CD4-positive, alpha-beta T cell treated with Interleukin-6 at 100 ng/mL for 8 hours (primary cell): ENCODE measurements at places on chromosomes 11 and 22.

- no peak for DNase-seq
Observed at GRCh38 chr22:29741926-29742325, 22.1 kb downstream of the CABP7 start.

GRCh38 chr11:4433856-4434255 is 15.2 kb upstream of the OR52K2 start:
- no peak for DNase-seq

GRCh38 chr11:120244476-120245365 is 4.8 kb downstream of the POU2F3 start:
- no peak for DNase-seq

- DNase-seq, result no peak
Observed at GRCh38 chr11:27977031-27977430, 130.9 kb downstream of the KIF18A start.

DNA sequence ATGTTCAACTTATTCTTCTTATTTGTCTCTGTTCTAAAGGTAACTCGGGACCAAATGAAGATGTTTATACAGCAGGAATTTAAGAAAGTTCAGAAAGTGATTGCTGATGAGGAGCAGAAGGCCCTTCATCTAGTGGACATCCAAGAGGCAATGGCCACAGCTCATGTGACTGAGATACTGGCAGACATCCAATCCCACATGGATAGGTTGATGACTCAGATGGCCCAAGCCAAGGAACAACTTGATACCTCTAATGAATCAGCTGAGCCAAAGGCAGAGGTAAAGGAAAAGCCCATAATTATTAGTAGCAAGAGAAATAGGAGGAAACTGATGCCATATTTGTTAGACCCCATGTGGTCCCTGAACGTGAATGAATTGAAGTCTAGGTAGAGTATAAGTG is 63.3 kb downstream of the TRIM44 start:
- no peak for DNase-seq

DNA sequence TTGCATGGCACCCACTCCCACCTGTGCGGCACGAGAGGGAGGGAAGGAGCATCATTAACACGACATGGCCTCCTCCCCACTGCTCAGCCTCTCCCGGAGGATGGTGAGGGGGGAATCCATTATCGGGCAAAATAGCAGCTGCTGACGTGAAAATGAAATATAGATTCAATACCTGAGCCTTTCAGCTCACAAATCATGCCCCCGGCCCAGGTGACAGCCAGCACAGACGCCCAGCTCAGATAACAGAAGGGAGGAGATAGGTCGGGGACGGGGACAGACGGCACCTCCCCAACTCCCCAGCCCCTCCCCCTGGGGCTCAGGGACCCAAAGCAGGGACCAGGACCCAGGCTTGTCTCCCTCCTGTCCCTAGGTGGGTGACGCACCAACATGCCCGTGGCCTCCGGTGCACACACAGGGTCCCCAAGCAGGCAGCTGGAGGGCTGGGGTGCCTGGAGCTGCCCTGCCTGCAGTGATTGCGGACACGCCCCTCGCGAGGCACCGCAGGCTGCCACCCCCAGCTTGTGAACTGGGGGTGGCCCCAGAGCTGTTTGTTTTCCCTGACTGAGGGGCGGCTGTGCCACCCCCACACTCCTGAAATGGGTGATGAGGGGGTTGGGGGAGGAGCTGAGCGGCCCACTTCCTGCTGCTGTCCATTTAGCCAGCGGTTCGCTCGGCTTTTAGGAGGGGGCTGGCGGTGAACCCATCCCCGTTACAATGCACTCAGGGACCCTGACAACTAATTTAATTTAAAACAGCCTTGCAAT is 31.7 kb downstream of the FLRT1 start:
- DNase-seq, result no peak

DNA sequence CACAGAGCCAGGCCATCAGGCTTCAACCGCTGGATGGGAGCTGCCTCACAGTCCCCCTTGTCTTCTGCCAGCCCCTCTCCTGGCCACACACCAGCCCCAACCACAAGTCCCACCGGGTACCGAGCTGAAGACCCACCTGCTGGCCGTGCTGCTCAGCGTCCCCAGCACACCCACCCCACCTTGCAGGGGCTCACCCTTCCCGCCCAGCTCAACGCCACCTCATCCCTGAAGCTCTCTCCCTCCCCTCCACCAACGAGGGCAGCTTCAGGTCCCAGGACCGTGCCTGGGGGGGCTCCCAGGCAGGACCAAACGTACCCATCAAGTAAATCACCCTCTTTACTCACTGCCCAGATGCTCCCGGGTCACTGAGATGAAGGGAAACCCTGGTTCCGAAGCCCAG is 141.0 kb downstream of the CRYBB2 start:
- no peak for DNase-seq

DNA sequence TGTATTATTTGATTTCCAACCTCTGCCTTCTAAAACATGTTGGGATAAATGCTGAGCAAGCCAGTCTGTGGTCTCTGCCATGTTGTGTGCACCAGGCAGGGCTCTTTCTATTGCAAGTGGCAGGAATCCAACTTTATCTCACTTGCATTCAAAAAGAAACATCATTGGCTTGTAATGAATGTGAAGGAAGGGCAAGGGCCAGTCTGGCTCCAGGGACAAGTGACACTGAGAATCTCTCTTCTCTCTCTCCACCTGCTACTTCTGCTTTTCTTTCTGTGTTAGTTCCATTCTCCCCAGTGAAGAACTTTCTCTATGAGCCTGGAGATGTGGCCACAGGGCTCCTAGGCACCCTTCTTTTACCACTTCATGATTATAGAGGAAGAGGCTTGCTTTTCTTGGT is 329.9 kb upstream of the NCAM1 start:
- DNase-seq, result no peak

DNA sequence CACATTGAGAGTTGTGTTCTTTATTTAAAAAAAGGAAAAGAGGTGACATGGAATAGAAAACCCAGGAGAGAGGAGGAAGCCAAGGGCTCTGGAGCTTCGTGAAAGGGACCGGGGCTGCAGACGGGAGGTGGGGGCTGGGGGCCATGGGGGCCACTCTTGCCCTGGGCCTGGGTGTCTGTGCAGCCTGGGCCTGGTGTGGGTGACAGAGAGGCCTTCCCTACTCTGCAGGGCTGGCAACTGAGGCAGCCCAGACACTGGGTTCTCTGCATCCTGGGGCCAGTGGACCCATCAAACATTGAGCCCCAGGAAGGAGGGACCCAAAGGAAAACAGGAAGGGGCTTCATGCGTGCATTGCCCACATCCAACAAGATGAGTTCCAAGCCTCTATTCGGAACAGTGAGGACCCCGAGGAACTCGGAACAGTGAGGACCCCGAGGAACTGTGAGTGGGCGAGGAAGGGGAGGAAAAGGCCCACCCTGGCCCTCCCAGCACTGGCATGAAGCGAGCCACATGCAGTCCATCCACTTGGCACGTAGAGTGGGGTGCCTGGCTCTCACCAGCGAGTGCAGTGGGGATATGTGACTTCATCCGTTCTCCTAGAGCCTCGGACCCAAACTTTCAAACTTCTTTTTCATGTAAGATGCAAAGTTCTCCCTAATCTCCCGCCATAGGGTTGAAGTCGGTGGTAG is 1121.6 kb downstream of the BRD1 start:
- DNase-seq, result no peak

GRCh38 chr11:78973876-78974275 is 399.2 kb upstream of the NARS2 start:
- DNase-seq, result no peak

- DNase-seq, result no peak
Observed at GRCh38 chr11:26779074-26779865, 57.4 kb upstream of the SLC5A12 start.

DNA sequence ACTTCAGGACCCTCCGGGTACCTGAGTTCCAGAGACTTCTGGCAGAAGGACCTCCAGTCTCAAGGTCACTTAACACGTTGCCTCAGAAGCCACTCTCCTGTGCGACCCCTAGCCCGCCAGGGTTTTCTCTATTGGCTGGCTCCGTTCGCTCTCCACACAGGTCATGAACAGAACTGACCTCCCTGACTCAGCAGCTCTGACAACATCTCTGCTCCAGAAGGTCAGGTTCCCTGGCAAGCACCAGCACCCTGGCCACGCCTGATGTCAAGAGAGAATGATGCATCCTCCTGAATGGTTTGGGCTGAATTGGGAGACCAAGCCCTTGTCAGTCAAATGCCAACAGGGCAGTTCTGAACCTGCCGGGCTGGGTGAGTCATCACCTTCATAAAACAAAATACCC is 84.3 kb upstream of the TMEM45B start:
- DNase-seq, result no peak

- no peak for DNase-seq
Observed at GRCh38 chr22:37959231-37959825, 5.8 kb downstream of the POLR2F start.

GRCh38 chr22:17537155-17537554 is 26.1 kb upstream of the SLC25A18 start:
- DNase-seq, result no peak

DNA sequence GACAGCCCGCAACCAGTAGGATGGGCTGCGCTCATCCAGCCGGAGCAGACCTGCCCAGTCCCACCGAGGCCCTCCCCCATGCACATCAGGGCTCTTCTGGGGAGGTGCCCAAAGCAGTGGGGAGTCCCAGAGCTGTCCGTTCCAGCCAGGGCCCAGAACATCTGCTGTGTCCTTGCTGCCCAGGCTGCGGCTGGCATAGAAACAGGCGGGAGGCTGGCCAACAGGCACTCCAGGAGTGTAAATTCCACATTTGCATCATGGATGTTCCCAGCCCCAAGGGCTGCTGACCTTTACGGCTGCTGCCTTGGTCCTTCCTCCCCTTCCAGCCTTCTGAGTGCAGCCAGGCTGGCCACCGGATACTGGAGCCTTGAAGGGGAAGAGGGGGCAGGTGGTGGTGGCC is 30.0 kb upstream of the SYT7 start:
- no peak for DNase-seq

DNA sequence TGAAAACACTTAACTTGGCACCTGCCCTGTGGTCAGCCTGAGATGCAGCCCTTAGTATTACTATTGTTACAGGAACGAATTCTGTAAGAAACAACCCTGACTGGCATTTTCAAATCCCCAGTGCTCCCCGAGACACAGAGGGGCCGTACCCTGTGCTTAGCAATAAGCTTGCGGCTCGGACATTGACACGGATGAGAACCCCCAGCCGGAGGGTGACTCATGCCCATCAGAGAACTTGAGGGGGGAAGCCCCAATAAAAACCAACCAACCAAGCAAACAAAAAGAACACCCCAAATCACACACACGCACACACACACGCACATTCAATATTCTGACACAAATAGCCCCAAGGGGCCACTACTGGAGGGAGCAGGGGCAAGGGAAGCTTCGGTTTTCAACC is 63.8 kb downstream of the SHISAL1 start:
- DNase-seq, result no peak

DNA sequence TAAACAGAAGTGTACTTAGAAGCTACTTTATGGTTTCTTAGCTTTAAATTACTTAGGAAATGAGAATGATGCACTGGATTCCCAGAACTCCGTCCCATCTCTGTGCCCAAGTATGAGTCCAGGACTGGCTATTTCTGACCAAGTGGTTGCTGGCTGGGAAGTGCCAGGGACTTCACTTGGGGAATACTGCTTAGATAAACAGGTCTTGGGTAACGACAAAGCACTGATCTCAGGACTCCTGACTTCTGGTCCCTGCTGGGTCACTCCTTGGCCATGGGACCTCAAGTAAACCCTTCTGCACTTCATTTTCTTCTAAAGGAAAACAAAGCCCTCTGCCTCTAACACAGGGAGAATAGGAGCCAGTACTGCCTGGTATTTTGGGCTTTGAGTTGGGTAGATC is 27.9 kb downstream of the ABTB2 start:
- no peak for DNase-seq

DNA sequence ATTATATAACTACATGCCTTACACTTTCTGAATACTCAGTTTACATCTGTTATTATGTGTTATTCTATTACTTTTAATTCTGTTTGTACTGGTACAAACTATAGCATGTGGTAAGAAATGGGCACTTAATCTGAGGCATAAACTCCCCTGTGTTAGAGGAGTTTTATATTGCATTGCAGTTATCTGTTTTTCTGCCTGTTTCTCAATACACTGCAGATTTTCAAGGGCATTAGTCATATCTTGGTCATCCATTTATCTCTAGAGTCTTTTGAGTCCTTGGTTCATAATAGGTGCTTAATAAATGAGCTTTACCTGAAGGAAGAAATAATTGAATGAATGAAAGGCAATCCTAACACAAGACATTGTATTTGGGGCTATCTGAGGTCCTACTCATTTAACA is 182.9 kb upstream of the CTSC start:
- no peak for DNase-seq

GRCh38 chr22:49657275-49657973 is 170.2 kb downstream of the BRD1 start:
- DNase-seq, result peak; percentile 83

GRCh38 chr22:22392131-22392530 is 116.4 kb downstream of the ZNF280B start:
- DNase-seq, result no peak

DNA sequence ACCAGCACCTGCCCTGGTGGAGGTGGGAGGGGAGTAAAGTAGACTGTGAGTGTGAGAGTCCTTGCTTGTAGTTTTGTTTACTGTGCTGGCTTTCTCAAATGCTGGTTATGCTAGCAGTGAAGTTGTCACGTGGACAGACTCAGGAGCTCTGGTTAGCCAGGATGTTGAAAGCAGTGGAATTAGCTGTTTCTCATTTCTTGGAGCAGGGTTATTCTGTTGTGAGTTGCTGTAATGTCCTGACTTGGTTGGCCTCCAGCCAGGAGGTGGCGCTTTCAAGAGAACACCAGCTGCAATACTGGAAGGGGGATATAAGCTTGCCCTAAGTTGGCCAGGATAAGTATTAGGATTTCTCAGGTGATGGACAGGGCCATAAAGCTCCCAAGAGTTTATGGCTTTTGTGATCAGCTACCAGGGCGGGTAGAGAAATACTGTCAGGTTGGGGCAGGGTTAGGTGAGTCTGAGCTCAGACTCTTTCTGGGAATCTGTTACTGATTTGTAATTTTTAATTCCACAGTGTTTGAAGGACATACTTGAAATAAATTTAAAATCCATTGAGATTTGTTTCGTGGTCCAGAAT is 13.7 kb downstream of the CYP2D6 start:
- no peak for DNase-seq

DNA sequence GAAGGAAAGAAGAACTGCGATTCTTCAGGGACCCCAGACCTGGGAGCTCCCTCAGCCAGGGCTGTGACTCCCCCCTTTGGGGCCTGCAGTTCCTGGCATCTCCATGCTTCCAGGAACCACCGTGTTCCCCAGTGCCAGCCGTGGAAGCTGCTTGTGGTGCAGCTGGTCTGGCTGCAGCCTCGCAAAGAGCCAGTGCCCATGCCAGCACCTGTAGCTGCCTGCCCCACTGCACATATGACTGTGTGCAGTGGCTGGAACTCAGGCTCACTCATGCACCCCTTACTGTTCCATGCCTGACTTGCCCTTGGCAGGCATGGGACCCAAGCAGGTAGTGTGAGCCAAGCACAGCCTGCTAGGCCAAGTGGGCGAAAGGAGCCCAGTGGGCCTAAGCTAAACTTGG is 401.3 kb downstream of the LRRC4C start:
- no peak for DNase-seq

GRCh38 chr11:1752907-1753228 is 2.5 kb upstream of the IFITM10 start:
- DNase-seq, result no peak

- peak; percentile 9 for DNase-seq
Observed at GRCh38 chr11:114131461-114131864, 72.0 kb downstream of the ZBTB16 start.

- DNase-seq, result peak; percentile 52
Observed at GRCh38 chr11:11966826-11967668, 41.4 kb downstream of the DKK3 start.

GRCh38 chr11:119717839-119718534 is 11.0 kb downstream of the NECTIN1 start:
- DNase-seq, result no peak

- DNase-seq, result no peak
Observed at GRCh38 chr11:10474551-10474950, 19.5 kb downstream of the AMPD3 start.

GRCh38 chr11:112174789-112175598 is at the start of gene BCO2:
BCO2 (plus strand) TSS chr11:112175512; CDS start chr11:112175602, 90 bp downstream.
- peak; percentile 3 for DNase-seq
